ENCODE measurements at places on chromosomes 3 and 15.

- no peak for DNase-seq
These were observed 17.0 kb downstream of the CHRM5 start for GRCh38 chr15:33985287-33985686.

DNA sequence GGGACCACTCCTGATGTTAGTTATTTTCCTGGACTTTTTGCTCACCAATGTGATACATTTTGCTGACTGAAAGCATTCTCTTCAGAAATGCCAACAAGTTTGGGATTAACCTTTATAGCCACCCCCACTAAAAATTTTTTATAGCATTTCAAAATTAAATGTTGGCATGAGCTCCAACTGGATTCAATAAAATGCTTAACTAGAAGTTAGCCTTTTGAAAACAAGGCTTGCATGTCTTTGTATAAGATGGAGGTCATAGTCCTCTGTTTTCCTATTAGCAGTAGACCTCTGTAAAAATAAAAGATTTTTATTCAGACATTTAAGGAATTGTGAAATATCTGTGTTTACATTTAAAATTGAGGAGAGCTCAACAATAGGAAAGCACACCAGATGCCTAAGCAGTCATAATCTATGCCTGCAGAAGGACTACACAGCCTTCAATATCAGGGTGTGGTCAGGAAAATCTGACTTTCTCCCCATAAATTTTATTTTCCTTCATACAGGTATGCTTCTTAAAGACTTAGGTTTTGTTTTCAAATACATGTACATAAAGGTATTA lies 87.2 kb downstream of the DNAJC13 start:
- no peak for DNase-seq

- peak; percentile 62 for DNase-seq
These were observed 11.8 kb downstream of the ANAPC13 start for GRCh38 chr3:134473868-134474546.

DNA sequence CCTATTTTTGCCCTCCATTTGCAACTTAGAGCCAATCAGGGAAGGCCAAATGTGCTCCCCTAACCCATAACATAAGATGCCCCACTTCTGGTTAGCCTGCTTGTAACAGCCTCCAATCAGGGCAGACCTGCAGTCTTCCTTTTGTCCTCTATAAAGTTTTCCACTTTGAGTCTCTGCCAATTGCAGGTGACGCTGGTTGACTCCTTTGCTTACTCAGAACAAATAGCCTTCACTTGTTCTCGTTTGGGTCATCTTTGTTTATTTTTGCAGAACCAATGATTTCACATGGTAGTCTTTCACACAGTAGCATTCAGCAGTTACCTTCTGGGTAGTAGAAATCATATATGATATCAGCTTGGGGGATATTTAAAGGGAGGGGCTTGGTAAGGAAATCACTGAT lies 225.6 kb downstream of the MINAR1 start:
- DNase-seq, result no peak

GRCh38 chr3:172155897-172156585 lies 116.7 kb downstream of the FNDC3B start:
- no peak for DNase-seq
